ENCODE measurements at places on chromosomes 3 and 15.

DNA sequence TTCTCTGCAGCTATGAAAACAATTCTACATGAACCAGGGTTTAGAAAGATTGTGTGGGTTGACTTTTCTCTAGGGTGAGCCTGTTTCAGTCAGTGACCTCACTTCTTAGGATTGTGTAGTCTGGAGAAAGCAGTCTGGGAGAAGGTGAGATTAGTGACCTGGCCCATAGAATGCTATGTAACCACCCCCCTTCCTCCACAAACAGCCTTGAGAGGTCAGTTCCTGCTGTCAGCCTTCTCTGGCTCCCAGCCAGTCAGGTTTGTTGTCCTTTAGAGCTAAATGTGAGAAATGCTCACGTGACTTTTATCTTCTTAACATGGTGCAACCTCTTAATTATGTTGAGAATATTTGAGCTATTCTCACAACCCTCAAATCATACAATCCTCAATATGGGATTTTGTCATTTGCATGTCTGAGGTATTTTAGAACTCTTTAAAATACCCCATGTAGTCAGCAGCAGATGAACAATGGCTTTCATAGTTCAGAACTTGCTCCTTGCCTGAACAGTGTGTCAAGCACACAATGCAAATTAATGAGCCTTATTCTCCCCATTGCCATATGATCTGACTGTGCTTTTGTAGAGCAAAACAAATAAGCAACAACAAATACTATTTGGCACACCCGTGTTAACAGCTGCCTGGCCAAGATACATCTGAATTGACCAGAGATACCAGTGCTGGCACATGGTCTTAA lies 311.6 kb downstream of the CNTN6 start:
- no peak for DNase-seq
- no peaks in the 10 kb centered on the region for H3K27me3 ChIP-seq
- H3K27ac ChIP-seq, result no peak overlapping the region
- H3K36me3 ChIP-seq, result no peaks in the 10 kb centered on the region

DNA sequence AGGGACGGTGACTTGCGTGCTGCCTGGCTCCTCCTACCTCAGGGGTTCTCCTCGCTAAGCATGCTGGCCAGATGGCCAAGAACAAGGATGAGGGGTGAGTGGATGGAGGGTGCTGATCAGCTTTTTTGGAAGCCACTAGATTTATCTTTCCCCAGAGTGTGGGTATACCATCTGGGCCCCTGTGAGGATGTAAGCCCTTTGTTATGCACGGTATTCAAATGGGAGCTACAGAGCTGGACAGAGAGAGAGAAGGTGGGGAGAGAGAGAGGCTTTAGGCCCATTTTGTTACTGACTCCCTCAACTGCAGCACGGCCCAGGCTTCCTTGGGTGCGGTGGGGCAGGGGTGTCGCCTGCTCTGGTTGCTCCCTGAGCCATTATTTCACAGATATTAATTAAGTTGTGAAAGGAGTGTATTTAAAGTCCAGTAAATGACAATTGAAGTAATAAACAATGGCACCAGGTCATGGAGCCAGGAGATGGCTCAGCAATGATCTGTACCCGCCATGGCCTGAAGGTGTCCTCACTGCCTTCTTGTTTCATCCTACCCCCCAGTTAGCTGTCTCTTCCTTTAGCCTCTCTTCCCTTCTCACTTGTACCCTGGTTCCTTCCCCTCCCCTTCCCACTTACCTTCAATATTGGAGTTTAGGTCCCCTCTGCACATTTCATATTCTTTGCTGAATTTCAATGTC lies 158.0 kb downstream of the CLSTN2 start:
- no peaks in the 10 kb centered on the region for H3K36me3 ChIP-seq
- no peak overlapping the region for H3K27ac ChIP-seq
- DNase-seq, result no peak

GRCh38 chr15:72994534-72995177 lies 57.6 kb upstream of the NEO1 start:
- peaks cover 3% of the 10 kb centered on the region for H3K27me3 ChIP-seq
- H3K36me3 ChIP-seq, result no peaks in the 10 kb centered on the region
- DNase-seq, result no peak
- no peak overlapping the region for H3K27ac ChIP-seq

- no peak for DNase-seq
- H3K4me1 ChIP-seq, result no peaks in the 10 kb centered on the region
- H3K27me3 ChIP-seq, result no peaks in the 10 kb centered on the region
Observed at GRCh38 chr3:20837676-20838302, 651.8 kb upstream of the SGO1 start.

DNA sequence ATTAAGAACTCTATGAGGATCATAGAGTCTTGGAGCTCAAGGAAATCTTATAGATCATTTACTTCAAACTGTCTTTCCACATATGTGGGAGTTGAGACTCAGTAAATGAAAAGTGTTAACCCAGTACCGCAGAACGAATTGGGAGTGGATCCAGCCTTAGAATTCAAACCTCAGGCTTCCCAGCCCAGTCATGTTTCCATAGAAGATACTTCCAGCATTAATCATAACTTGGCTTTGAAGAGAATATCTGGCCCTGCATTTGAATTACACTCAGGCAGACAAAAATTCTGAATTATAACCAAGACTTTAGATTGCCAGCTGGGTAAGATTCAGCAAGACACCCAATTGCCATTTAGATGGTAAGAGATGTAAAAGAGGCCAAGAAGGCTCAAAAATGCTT lies 972.0 kb downstream of the TUSC7 start:
- H3K27me3 ChIP-seq, result no peaks in the 10 kb centered on the region
- DNase-seq, result no peak
- H3K4me3 ChIP-seq, result no peak overlapping the region
- H3K4me1 ChIP-seq, result no peaks in the 10 kb centered on the region

GRCh38 chr3:187223799-187224198 lies 26.5 kb downstream of the RTP1 start:
- H3K27me3 ChIP-seq, result no peaks in the 10 kb centered on the region
- DNase-seq, result no peak
- H3K27ac ChIP-seq, result no peak overlapping the region
- no peaks in the 10 kb centered on the region for H3K36me3 ChIP-seq

- peaks cover 3% of the 10 kb centered on the region for H3K36me3 ChIP-seq
- no peaks in the 10 kb centered on the region for H3K27me3 ChIP-seq
Observed at GRCh38 chr3:184344579-184345316, 7.3 kb downstream of the FAM131A start.

DNA sequence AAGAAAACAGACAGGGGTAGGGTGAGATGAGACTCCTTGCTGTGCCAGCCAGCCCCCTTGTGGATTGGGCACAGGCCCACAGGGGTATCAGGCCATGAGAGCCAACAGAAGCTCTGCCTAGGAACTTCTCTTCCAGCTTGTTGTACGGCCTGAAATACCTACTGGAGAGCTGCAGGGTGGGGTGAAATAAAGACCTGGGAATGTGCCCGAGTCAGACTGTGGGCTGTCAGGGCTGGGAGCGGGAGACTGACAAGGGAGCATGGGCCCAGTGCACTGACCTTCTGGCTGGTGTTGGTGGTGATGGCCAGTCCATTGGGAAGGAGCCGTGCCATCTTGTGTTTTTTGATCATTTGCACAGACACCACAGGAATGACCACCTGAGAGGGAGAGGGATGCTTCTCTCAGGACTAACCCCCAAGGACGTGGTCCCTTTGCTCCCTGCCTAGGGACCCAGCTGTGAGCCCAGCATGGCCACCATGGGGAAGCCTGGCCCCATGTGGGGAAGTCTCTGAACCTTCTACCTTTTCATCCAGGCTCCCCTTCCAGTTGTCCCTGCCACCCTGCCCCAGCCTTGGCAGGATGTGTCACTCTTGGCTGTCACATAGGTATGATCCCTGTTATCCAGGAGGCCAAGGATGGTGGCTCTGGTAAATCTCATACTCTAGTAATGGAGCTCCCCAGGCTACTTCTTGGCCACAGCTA lies 30.7 kb downstream of the GRAMD2A start:
- DNase-seq, result no peak
- H3K36me3 ChIP-seq, result no peaks in the 10 kb centered on the region
- H3K4me1 ChIP-seq, result peaks cover 18% of the 10 kb centered on the region

- no peaks in the 10 kb centered on the region for H3K4me1 ChIP-seq
- no peaks in the 10 kb centered on the region for H3K36me3 ChIP-seq
- no peak overlapping the region for H3K4me3 ChIP-seq
- H3K27ac ChIP-seq, result no peak overlapping the region
- no peak for DNase-seq
- no peaks in the 10 kb centered on the region for H3K27me3 ChIP-seq
Observed at GRCh38 chr3:190217081-190217480, 96.4 kb upstream of the P3H2 start.

DNA sequence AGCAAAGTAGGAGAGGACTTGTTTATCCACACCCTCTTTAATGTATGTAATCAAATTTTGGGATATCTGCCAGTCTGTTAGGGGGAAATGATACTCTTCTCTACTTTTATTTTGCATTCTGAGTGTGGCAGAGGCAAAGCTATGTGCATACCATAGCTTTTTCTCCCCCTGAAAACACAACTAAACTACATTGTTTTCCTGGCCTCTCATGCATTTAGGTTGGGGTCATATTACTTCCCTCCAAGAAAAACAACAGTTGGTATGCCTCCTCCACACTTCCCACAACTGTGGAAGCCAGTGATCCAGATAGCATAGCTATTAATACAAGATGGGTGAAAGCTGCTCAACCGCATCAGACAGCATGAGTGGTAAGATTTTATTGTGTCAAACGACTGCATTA lies 6.9 kb downstream of the RPL15 start:
- DNase-seq, result no peak
- H3K36me3 ChIP-seq, result peaks cover 26% of the 10 kb centered on the region
- H3K4me1 ChIP-seq, result peaks cover 3% of the 10 kb centered on the region
- H3K27ac ChIP-seq, result no peak overlapping the region
- no peak overlapping the region for H3K4me3 ChIP-seq
- no peaks in the 10 kb centered on the region for H3K27me3 ChIP-seq

DNA sequence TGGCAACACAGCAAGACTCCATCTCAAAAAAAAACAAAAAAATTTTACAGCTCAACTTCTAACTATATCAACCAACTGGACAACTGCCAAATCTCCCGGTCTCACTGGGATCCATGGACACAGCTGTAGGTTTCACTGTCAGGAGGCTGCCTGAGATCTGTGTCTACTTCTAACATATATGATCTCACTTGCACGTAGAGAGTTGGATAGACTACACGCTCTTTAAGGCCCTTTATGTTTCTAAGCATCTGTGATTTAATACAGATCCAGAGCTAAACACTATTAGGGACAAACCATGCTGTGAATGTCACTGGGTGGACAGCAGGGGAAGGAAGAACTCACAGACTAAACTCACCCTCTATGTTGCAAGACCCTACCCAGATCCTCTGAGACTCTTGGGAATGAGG lies 13.0 kb upstream of the APOD start:
- no peaks in the 10 kb centered on the region for H3K27me3 ChIP-seq
- H3K4me1 ChIP-seq, result no peaks in the 10 kb centered on the region
- no peak for DNase-seq
- H3K27ac ChIP-seq, result no peak overlapping the region

GRCh38 chr3:7193269-7193668 lies 332.4 kb downstream of the GRM7 start:
- H3K4me3 ChIP-seq, result no peak overlapping the region
- no peaks in the 10 kb centered on the region for H3K27me3 ChIP-seq
- DNase-seq, result no peak
- no peak overlapping the region for H3K27ac ChIP-seq
- no peaks in the 10 kb centered on the region for H3K4me1 ChIP-seq

DNA sequence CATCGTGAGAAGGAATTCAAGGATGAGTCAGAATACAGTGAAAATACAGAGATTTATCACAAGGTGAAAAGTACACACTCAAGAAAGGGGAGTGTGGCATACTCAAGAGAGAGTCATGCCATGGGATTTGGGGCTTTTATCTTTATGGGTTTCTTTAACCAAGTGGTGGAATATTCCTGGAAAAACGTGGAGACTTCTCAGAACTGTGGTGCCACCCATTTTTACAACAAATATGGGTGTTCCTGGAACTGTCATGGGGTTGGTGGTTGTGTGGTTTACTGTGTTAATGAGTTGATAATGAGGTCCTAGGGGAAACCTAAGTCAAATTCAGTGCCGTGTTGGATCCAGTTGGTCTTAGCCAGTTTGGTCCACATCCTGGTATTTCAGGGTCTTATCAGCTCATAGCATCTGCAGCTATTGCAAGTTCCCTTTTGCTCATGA lies 497.2 kb downstream of the GABRG3 start:
- DNase-seq, result peak; percentile 8
- no peak overlapping the region for H3K4me3 ChIP-seq
- no peaks in the 10 kb centered on the region for H3K36me3 ChIP-seq
- no peaks in the 10 kb centered on the region for H3K27me3 ChIP-seq
- H3K4me1 ChIP-seq, result no peaks in the 10 kb centered on the region
- H3K27ac ChIP-seq, result no peak overlapping the region

DNA sequence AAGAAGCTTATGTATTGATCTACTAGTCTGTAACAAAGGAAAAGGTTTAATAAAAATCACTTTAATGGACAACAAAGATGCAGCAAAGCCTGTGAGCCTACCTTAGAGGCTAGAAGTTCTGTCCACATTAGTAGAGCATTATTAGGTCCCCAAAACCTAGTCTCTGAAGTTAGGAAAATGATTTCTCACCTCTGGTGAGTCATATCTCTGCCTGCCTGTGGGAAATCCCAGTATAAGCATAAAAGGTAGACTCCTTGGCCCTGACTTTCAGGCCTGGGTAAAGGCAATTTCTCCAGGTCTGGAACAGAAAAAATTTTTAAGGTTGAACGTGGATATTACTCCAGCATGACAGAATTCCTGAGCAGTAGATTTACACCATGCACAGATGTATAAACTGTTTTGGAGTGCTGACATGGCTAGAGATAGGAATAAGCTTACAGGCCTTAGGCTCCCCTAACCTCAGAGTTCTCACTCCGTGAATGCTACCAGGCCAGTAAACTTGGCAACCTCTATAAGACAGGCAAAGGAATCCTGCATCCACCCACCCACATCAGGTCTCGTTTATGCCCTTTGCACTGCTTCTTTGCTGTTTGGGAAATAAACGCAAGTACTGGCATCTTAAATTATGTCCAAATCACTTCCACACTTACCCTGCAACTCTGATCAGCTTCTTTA lies 104.1 kb downstream of the SERPINI1 start:
- H3K27ac ChIP-seq, result no peak overlapping the region
- no peaks in the 10 kb centered on the region for H3K27me3 ChIP-seq
- H3K36me3 ChIP-seq, result no peaks in the 10 kb centered on the region

DNA sequence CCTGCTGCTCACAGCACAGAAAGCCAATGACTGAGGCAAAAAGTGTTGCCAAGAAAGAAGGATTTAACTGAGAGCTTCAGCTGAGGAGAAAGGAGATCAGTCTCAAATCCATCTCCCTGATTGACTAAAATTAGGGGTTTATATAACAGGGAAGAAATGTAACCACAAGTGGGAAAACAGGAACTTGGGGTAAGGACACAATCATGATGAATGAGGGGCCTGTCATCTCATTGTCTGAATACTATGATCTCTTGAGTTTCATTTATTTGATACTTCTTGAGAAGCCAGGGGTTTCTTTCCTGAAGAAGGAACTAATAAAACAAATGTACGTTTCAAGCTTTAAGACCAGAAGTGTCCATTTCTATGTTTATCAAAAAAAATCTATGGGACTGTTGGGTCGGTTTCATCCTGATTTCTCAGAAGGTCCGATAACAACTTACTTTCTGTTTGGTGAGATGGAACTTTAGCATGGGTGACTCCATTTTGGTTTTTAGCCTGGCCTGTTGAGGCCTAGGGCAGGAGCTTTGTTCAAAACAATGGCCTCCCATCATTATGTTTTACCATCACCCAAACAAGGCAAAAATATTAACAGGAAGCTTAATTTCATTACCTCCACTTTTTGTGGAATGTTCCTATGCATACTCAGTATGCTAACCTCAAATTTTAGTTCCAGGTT lies 76.6 kb upstream of the PIAS1 start:
- no peaks in the 10 kb centered on the region for H3K4me1 ChIP-seq
- no peak for DNase-seq
- H3K4me3 ChIP-seq, result no peak overlapping the region
- no peaks in the 10 kb centered on the region for H3K27me3 ChIP-seq
- H3K27ac ChIP-seq, result no peak overlapping the region
- no peaks in the 10 kb centered on the region for H3K36me3 ChIP-seq
